ENCODE measurements at places on chromosomes 6 and 20.

DNA sequence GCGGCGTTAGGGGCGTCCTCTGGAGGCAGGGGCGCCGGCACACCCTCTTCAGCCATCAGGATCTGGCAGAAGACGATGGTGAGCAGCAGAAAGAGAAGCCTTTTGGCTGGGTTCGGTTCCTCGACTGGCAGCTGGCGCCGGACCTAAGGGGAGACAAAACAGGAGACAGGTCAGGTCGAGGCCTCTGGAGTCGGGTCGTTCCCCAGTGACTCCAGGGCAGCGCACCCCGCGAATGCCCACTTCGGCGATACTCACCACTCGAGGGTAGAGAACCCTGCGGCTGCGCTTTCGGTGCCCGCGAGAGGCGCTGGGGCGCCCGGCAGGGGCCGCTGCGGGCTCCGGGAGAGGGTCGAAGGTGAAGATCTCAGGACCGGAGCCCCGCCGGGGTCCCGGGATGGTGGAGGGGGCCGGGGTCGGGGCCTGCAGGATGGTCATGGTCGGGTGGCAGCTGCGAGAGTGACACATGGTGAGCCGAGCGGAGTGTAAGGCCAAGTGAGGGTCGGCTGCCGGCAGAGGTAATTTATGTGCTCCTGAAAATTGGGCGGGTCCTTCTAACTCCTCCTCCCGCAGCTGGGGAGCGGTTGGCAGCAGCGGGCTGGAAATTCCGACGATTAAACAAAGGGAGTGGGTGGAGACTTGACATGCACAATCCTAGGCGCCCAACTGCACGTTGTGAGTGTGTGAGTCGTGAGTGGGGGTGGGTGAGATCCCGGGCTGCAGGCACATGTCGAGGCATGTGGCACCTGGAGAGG lies at the start of gene IER3:
IER3 (minus strand) TSS at position 494 of the 752 bp plus-strand sequence; CDS start at position 465, 29 bp downstream.
- peak; percentile 92 for DNase-seq

DNA sequence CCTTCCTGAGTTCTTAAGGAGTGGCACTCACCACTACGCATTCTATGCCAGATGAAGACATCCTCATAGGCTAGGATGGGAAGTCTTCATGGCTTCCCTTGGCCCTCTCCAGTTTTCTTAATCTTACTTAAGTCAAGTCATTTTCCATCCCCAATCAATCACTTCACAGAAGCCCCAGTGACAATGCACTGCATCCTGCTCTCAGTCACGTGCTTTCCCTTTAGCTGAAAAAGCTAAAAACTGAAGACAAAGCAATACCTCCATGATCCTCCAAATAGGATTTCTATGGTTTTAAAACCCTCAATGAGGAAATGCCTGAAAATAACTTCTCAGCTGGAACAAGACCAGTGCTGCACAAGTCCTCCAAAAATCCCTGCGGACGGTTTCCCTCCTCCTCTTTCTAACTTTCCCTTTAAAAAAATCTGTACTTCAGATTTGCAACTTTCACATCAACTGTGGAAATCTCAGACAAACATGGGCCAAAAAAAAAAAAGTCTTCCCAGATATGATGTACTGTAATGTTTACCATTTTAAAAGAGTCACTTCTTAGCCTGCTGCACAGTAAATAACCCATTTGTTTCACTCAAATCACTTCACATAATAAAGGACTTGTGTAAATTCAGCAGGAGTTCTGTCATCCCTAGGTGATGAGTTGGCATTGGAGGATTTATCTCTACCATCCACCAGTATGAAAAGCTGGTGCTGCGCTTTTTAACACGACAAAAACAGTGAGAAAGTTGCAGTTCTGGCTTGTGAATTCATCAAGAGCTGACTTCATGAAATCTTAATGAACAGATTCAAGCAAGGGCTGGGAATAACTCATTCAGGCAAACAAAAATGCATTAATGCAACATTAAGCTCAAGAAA lies 590.0 kb upstream of the NOX3 start:
- no peak for DNase-seq

DNA sequence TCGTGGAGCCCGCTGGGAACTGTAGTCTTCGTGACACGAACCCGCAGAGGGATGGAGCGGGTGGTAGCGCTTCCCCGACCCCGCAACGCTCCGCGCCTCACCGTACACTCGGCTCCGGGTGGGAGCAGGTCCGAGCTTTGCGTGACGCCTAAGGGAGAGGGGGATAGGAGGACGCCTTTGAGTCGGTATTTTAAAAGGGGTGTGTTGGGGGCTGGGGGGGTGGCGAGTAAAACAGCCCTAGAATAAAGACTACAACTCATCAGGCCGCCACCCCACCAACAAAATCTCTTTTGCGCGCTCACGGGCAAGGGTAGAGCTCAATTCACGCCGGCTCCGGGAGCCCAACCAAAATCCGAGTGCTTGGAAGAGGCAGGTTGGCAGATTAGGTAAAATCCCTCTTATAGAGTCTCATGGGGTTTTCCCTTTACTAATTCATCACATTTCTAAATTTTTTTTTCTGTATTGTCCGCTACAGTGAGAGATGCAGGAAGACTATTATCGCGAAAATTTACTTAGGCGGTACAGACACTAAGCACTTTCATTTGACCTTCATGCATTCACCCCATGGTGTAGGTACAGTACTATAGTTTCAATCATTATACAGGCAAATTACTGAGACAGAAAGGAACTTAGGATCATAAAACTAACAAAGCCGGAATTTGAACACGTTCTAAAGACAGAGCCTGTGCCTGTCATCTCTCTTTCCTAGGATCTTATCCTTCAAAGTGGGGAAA lies 706 bp upstream of the SNX14 start:
- peak; percentile 33 for DNase-seq

- DNase-seq, result no peak
Measured at GRCh38 chr6:165574220-165575157, 88.6 kb downstream of the PDE10A start.

DNA sequence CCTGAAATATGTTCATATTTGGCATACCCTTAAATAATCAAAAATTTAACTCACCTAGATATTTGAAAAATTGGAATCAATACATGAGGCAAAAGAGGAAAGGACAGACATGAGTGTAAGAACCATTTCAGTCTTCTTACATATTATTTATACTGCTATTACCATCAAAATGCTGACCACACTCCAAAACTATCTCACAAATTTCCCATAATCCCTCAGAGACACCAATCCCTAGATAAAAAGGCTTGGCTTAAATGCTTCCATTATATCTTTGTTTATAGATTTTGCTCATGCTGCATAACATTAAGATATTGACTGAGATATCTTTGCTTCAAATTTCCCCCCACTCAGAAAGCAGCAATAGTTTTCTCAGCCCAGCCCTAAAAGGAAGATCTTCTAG lies 11.7 kb upstream of the NT5DC1 start:
- DNase-seq, result no peak

- no peak for DNase-seq
Measured at GRCh38 chr20:51525241-51526105, 17.0 kb downstream of the NFATC2 start.
